ENCODE measurements at places on chromosomes 1 and 21.

- peak; percentile 1 for DNase-seq
Observed at GRCh38 chr1:193019442-193020026, 39.6 kb downstream of the UCHL5 start.

DNA sequence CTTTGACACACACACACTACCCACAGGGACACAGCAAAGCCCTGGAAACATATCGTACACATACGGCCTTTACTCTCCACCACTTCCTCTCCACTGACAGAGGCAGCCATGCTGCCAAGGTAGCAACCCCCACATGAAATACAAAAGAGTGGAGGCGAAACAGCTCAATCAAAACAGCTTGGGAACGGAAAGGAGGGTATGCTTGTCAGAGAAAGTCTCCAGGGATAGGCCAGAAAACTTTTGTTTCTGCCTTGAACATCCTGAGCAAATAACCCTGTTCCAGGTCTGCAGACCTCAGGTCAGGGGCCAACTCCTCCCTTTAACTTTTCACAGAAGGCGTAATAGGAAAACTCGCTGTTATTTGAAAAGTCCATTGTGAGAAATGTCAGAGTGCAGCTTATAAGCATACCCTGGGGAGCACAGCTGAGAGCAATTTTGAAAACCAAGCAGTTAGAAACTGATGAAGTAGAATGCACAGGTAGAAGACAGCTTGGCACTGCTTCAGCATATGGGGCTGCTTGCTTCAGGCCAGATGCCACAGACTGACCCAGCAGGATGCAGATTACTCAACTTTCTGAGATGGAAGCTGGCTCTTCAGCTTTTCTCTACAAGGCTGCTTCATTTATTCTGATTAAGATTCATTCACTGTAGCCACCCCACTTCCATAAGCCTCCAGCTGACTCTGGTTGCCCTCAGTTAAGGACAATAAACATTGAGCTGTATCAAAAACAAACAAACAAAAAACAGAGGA, 18.0 kb downstream of the KIAA0319L start:
- no peak for DNase-seq

DNA sequence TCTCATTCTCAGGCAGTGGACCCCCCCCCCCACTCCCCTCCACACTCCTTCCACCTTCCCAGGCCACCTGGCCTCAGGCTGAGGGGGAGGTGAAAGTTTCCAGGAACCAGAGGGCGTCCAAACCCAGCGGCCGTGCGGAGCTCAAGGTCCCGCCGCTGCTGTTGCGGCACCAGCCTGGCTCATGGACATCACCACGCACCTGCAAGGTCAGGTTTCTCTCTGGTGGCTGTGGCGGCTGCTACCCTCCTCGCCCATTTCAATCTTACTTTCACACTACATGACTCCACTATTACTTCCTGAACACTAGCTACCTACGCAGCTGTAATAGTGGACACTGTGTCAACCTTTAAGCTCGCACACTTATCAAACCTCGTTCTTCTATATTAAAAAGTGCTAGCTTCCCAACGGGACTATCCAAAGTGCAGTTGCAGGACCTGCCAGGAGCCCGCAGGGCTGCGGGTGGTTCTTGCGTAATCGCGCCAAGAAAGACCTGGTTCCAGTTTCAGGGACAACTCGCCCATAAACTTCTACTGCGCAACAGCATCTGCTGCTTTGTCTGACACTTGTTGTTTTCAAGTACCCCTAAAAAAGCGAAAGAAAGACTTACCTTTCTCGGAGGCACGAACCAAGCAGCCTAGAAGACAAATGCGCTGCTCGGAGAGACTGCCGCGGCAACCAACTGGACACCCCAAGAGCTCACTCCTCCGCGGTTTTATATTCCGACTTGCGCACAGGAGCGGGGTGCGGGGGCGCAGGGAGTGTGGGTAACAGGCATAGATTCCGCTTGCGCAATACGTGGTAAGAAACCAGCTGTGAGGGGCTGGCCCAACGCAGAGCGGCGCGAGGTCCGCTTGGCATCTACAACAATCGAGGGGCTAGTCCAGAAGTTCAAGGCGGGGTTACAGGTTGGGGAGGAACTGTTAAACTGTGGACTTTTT, at the start of gene DIRAS3:
Gene DIRAS3, minus strand, starts transcription at position 687 of the 938 bp plus-strand sequence. CDS start 3,330 bp downstream, outside the sequence.
- no peak for DNase-seq

- DNase-seq = no peak
Observed at GRCh38 chr1:54009406-54009805, 8.6 kb downstream of the LDLRAD1 start.

DNA sequence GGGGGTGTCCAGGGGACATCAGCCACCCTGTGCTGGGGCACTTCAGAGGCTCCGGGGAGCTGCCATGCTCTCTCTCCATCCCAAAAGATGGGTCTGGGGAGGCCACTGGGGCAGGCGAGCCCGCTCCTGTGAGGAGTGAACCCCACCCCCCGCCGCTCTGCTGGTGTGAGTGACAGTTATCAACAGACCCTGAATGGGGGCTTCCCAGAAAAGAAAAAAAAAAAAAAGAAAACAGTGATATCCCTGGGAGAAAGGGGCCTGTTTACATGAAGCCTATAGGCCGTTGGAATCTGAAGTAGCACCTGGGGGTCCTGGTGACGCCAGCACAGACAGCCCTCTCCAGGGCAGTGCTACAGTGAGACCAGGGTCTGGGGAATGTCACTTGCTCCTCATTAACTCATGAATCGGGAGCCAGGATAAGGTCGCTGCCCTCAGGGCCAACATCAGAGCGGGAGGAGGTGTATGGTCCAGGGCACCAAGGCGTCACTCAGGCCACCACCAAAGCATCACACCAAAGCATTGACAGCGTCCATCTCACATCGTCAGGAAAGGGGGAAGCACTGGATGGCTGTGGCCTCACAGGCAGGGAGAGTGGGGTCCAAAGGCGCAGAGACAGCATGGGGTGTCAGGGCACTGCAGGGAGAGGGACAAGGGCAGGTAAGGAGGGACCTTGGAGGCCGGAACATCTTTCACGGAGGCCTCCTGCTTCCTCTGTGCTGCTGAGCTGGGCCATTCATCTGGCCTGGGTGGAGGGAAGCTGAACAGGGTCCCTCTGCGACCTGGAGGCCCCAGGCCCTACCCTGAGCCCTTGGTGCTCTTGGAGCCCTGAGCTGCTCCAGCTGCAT, 8.4 kb upstream of the NPHP4 start:
- no peak for DNase-seq

- DNase-seq = no peak
Observed at GRCh38 chr1:62725255-62725654, 37.1 kb upstream of the DOCK7 start.

All from stimulated activated CD4-positive, alpha-beta T cell treated with anti-CD3 and anti-CD28 coated beads, Interleukin-1b, Interleukin-23, amount 100 ng/mL, for 4 hours (primary cell).